H1 (cell line): ENCODE measurements at places on chromosomes 6 and 20. TPM values are rescaled to one million over a fixed set of nuclear protein-coding genes. Genes with fewer than 3 reads are reported as not detected.

DNA sequence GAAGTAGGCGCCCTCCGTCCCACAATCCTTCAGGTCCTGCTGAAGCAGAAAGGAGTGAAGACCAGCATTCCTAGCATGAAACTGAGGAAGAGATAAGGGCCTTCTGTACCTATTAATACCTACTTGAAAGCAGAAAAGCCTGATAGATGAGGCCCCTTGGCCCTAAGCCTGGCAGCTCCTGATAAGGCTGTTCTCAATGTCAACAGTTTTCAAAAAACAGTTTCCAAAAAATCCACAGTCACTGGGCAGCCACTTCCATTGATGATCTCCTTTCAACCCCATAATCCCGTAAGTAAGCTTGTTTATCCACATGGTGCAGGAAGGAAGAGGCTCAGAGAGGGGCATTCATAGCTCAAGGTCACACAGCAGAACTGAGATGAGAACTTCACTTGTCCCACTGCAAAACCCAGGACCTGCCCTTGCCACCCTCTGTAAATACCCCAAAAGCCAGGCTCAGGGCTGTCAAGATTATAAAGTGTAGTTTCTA lies 2.8 kb upstream of the E2F1 start:
- no peak for DNase-seq

DNA sequence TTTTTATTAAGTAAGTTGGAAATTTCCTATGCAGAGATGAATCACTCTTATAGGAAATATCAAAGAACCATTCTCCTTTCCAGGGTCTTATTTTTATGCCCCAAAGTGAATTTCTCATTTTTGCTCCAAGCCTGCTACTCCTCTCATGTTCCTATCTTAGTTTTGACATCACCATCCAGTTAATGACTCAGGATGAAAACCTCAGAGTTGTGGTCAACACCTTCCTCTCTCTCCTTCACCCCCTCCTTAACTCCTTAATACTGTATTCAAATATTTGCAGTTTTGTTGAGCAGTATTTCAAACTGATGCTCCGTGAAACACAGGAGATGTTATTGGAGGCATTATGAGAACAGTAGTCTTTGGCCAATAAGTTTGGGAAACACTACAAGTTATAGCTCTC lies 64.1 kb downstream of the NRN1 start:
- DNase-seq, result no peak

GRCh38 chr6:141210901-141211300 lies 921.8 kb upstream of the GJE1 start:
- no peak for DNase-seq

The FRS3 gene
- 4.4 and 8.4 TPM in 2 replicates for polyA plus RNA-seq

The NDUFAF4 gene
- 9.9 and 21.9 TPM in 2 replicates for polyA plus RNA-seq

The COL11A2 gene
- 3.8 and 4.7 TPM in 2 replicates for polyA plus RNA-seq
